ENCODE measurements at places on chromosomes 3 and 15.

DNA sequence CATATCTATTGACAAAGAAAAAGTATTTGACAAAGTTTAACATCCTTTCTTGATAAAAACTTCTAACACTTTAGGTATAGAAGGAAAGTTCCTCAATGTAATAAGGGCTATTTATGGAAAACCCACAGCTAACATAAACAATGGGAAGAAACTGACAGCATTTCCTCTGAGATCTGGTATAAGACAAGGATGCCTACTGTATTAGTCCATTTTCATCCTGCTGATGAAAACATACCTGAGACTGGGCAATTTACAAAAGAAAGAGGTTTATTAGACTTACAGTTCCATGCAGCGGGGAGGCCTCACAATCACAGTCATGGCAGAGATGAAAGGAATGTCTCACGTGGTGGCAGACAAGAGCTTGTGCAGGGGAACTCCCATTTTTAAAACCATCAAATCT is 17.8 kb upstream of the CLDN1 start:
- no peak for DNase-seq

GRCh38 chr15:96349857-96350720 is 19.6 kb downstream of the NR2F2 start:
- no peak for DNase-seq

- no peak for DNase-seq
These were observed 30.5 kb upstream of the TRPC1 start for GRCh38 chr3:142693136-142693853.

GRCh38 chr3:112739252-112739965 is 98.5 kb upstream of the CCDC80 start:
- DNase-seq: no peak

DNA sequence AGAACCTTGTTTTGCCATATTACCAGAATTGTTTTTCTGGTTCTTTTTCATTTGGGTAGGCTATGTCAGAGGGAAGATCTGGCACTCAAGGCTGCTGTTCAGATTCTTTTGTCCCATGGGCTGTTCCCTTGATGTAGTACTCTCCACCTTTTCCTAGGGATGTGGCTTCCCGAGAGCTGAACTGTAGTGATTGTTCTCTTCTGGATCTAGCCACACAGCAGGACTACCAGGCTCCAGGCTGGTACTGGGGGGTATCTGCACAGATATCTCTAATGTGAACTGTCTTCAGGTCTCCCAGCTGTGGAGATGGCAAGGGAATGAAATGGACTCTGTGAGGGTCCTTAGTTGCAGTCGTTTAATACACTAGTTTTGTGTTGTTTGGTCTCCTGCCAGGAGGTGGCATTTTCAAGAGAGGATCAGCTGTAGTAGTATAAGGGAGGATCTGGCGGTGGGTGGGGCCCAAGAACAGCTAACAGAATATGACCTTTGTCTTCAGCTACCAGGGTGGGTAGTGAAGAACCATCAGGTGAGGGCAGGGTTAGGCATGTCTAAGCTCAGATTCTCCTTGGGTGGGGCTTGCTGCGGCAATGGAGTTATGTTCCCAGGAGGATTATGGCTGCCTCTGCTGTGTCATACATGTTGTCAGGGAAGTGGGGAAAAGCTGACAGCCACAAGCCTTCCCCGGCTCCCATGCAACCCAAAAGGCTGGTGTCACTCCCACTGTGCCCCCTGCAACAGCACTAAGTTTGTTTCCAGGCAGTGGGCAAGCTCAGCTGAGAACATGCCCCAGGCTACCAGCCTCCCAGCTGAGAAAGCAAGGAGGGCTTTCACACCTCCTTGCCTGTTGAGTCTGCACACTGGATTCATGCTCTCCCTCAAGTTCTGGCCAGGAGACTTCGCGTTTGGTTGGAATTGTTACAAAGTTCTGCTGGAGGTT is 252.5 kb downstream of the ISL2 start:
- DNase-seq: no peak

GRCh38 chr15:66946578-66947164 is 118.7 kb upstream of the SMAD3 start:
- DNase-seq: peak; percentile 59

GRCh38 chr3:130811557-130811956 is 64.9 kb upstream of the PIK3R4 start:
- no peak for DNase-seq

DNA sequence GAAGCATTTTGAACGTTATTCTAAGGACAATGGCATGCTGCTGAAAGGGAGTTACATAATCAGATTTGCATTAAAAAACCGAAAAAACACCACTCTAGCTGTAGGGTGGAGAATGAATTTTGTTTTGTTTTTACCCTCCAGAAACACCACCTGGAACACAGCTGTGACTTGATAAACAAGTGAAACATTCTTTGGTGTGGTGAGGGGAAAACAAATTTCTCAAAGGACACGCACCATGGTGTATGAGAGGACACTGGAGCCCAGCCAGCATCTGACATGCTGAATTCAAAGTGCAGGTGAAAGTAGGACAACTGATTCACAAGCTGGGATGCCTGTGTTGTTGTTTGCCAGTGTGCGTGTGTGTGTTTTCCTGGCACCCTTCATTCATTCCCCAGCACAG is 554.5 kb upstream of the TBL1XR1 start:
- DNase-seq: no peak

GRCh38 chr3:122636697-122637096 is 43.9 kb upstream of the PARP14 start:
- DNase-seq: no peak

DNA sequence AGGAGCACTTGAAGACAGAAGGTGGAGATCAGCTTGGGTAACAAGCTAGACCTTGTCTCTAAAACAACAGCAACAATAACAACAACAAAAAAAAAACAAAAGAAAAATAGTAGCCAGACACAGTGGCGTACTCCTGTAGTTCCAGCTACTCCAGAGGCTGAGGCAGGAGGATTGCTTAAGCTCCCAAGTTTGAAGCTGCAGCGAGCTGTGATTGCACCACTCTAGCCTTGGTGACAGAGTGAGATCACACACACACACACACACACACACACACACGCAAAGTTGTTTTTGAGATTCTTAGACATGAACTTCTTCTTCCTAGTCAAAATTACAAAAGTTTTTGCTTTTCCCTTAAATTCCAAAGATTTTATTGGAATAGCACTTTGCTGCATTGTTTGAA is 93.0 kb upstream of the IGSF10 start:
- no peak for DNase-seq

DNA sequence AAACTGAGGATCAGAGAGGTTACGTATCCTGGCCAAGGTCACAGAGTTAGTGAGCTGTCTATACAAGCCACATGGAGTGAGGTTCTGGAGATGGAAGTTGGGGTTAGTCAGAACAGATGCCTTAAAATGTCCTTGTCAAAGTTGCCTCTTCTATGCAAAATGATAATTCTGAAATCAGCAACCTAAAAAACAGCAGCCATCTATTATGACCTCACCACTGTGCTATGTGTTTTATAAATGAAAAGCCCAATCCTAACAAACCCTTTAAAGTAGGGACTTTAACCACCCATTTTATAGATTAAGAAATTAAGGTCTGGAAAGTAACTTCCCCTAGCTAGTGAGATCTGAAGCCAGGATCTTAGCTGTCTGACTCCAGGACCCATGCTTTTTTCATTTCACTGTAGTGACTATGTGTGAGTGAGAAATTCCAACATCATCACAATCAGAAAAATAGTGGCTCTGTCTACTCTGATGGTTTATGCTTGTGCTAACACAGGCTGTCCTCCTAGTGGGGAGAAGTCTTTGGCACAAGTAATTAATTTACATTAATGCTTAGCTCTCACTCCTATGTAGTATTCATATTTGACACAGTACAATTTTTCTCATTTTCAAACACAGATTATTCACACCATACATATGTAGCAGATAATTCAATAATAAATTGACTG is 143.6 kb downstream of the ANO10 start:
- no peak for DNase-seq

DNA sequence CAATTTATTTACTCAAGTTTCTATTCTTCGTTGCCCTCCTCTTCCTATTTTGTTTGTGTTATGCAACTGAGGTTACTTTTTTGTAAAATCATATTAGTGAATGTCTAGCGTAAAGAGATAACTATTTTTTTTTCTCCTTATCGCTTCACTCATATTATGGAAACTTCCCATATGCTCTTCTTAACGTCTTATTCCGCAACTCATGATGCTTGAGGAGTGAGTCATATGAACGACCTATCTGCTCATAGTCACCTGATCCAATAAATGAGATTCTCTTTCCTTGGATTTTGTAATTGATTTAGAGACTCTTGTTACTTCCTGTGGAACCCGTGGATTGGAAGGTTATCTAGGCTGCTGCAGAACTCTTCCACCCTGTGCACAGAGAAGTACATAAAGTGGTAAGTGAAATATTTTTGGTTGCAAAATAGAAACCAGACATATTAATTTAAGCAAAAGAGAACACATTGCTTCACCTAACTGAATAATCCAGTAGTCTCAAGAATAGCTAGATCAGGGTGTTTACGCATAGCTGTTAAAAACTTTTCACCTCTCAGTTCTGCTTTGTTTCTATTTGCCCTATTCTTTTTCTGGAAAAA is 719.3 kb upstream of the SGO1 start:
- no peak for DNase-seq

DNA sequence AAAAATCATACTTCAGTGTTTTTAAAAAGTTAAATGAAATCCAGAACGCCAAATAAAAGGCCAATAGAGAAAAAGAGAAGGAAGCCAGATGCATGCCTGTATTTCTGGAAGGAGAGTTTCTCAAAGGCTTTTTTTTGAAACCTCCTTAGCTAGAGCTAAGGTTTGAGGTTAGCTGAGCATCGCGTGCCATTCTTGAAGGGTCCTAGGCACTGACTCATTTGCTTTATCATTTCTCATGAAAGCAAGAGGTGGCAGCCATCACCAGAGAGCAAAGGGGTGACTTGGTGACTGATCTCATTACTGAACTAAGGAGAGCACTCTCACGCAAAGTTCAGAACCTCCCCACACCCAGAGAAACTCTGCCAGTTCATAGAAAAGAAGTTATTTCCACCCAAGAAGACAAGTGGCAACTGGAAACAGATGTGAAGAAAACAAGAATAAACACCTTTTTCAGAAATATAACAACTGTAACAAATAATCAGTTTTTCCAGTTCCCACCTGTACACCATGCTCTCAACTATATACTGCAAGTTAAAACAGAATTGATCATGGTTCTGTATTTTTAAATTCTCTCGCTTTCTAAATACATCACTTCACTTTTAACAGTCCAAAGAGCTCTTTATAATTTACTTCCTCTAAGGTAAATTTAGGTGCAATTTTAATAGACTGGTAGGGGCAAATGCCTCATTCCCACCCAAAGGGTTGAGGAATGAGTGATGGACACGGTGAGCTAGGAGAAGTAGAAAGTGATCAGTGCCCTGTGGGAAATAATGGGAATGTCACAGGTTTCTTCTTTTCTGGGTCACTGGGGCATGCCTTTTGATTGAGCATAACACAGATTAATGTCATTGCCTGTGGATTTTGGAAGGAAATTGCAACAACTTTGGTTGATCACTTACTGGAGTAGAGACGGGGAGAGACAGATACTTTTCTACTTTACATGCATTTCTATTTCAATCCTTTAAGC is 24.7 kb downstream of the GPR15 start:
- peak; percentile 79 for DNase-seq

- peak; percentile 54 for DNase-seq
These were observed 1.1 kb upstream of the CDV3 start for GRCh38 chr3:133572158-133573053.

DNA sequence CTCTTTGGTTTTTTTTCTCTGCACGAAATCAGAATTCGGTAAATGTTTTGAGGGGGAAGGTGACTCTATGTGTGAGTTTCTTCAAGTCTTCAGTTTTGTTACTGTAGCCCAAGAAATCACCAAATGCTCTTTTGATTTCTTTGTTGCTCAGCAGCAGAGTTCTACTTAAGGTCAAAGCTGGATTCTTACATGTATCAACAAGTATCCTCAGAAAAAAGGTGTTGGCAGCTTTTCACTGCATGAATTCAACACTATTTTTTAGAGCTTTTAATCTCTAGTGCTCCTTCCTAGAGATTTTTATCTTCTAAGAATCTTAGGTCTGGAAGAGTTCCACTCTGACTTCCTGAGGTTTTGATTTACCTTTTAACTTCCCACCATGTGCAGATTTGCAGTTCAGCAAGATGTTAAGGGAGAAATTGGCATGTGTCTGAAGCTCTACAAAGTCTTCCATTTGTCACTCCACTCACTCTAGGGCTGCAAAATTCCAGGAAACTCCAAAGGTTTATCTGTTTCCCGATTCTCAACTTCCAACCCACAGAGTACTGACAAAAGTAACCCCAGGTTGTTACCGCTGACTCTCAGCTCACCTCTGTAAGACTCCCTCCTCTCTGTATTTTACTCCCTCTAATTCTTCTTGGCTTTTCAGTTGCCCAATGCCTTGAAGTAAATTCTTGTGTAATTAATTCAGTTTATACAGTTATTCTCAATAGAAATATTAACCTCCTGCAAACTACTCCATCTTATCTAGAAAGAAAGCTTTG is 13.3 kb upstream of the CD200 start:
- DNase-seq: no peak

GRCh38 chr3:32564195-32564594 is 6.5 kb downstream of the DYNC1LI1 start:
- no peak for DNase-seq

- DNase-seq: no peak
These were observed 684 bp downstream of the CAPN3 start for GRCh38 chr15:42359985-42360384.

DNA sequence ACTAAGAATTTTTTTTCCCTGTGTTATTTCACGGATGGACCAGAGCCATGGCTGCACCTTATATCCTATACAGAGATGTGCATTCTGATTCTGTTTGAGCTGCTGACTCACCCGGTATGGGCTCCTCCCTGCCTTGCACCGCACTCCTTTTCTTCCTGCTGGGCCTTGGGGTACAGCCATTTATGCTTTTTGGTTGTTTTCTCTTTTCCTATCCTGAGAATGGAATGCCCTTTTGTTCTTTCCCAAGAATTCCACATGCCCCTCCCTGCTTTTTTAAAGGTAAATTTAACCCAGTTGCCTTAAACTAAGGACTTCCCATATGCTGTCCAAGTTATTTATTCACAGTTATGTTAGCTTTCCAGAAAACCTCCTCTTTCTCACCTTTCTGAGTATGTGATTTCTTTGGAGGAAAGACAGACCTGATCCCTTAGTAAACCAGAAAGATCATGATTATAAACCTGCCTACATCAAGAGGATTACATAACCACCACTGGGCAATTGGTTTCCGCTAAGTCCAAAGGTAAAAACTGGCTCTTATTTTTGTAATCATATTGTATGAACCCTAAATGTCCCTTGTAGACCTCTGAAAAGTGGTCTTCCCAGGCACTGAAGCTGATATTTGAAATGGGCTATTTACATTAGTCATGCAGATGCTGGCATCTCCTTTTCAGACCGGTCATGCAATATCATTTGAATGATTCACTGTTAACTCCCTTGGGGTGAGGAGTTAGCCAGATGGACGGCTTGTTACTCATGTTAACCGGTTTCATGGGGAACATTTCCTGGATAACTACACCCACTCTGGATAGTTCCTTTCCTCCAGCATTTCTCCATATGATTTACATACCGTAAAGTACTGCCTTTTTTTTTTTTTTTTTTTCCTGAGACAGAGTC is 45.5 kb downstream of the TMOD3 start:
- peak; percentile 91 for DNase-seq

- peak; percentile 36 for DNase-seq
These were observed 35.7 kb upstream of the APEH start for GRCh38 chr3:49638445-49638844.

GRCh38 chr15:48402427-48403177 is 71.4 kb downstream of the DUT start:
- DNase-seq: no peak

GRCh38 chr3:184227481-184227935 is 1.9 kb upstream of the VWA5B2 start:
- DNase-seq: peak; percentile 13
